ENCODE measurements at places on chromosomes 3 and 15.

DNA sequence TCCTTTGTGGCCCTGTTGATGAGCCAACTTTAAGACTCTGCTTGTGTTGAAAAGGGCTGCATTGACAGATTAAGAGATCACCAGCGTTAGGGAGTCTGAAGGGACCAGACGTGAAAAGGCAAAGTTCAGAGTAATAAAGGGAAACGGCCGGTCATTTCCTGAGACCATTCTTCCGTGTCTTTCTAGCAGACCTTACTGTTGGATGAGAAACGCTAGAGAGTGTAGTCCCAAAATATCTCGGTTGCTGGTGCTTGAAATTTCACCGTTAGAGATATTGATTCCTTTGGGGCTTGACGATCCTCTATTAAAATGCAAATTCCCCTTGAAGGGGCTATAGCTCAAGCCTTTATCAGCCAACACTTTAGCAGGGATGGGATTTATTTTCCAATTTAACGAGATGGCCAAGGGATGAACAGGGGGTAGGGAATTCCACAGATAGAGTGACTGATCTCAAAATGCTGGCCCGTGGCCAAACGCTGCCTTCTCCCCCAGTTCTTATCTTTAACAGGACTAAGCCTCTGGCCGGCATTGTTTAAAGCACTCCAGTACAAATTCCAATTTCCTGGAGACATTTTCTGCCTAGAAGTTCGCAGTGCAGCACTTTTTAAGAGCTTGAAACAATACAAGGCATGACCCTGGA is 250.4 kb downstream of the TJP1 start:
- no peak for DNase-seq

DNA sequence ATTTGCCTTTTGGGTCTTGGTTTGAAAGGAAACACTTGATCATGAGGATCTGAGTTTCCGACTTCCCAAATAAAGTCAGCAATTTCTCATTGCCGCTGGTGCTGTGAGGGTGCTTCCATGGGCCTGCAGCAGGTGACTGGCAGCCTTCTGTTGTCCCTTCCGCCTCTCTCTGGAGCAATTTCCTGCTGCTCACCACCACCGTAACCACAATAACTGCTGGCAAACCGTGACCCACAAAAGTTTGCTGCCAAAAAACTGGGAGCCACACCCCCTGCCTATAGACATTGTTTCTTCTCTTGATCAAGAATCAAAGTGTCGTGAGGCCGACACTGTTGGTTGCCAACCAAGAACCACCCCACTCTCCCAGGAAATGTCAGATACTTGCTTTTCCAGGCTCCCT is 164.0 kb downstream of the NR2F2 start:
- DNase-seq, result no peak

DNA sequence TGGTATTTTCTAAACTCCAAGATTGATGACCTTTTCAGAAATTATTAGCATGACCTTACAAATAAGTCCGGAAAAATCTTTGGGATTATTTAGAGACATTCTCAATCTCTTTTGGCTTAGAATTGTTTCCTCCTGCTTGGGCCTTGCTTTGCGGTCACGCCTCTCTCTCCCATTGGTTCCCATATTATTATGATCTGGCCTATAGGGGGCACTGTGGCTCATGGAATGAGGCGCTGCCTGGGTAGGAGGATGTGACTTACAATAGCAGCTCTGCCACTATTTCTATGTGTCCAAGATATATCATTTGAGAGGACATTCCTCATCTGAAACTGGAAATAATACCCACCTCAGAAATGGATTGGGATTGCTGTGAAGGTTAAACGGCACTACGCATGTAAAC is 464.9 kb downstream of the MFSD1 start:
- DNase-seq, result no peak

DNA sequence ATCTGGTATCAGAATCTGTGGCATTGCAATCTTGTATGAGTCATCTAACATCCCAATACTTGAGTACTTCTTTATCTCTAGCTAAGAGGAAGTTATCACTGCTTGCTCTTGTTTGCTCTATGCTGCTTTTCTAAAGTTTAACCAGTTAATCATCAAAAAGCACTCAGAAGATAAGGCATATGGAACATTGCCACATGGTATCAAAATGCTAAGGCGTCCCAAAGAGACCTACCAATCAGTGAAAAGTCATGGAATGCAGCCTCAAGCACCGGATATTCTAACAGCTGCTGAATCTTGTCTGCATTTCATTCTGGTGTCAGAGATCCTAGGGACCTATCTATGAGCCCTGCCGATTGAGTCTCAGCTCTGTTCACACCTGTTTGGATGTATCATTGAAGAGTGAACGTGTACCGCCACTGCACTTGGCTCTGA is 192.8 kb downstream of the ARPP21 start:
- no peak for DNase-seq

GRCh38 chr3:31055757-31056156 is 161.3 kb upstream of the GADL1 start:
- DNase-seq, result no peak

DNA sequence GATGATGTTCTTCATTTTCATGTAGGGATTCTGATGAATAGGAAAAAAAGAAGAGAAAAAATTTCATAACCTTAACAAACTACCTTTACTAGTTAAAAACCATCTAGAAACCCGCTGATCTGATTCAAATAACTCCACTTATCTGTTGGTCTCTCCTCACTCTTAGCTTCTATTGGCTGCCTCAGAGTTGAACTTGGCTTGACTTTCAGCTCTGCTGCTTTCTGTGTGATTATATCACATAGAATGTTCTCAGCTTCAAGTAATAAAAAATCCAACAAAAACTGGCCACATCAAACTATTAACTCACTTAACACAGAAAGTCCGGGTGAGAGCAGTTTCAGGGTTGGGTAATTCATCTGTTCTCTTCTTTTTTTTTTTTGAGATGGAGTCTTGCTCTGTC is 126.8 kb upstream of the RASGRP1 start:
- DNase-seq, result no peak

GRCh38 chr15:51121118-51121517 is 26.4 kb upstream of the TNFAIP8L3 start:
- DNase-seq, result no peak

DNA sequence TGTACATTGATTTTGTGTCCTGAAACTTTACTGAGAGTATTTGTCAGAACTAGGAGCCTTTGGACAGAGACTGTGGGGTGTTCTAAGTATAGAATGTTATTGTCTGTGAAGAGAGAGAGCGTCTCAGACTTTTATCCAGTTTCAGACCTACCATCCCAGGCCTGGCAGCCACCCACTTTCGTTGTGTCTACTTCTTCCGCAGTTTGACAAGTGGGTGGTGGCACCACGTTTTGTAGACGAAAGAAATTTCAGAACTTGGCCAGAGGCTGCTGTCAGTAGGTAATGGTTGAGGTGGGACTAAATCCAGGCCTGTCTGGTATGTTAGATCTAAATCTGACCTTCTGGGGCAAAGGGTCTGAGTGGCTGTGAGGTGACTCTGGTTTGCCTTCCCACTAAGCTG is 13.4 kb upstream of the TRAK1 start:
- DNase-seq, result no peak

- no peak for DNase-seq
These were observed 872 bp downstream of the DLEC1 start for GRCh38 chr3:38039899-38040261.

DNA sequence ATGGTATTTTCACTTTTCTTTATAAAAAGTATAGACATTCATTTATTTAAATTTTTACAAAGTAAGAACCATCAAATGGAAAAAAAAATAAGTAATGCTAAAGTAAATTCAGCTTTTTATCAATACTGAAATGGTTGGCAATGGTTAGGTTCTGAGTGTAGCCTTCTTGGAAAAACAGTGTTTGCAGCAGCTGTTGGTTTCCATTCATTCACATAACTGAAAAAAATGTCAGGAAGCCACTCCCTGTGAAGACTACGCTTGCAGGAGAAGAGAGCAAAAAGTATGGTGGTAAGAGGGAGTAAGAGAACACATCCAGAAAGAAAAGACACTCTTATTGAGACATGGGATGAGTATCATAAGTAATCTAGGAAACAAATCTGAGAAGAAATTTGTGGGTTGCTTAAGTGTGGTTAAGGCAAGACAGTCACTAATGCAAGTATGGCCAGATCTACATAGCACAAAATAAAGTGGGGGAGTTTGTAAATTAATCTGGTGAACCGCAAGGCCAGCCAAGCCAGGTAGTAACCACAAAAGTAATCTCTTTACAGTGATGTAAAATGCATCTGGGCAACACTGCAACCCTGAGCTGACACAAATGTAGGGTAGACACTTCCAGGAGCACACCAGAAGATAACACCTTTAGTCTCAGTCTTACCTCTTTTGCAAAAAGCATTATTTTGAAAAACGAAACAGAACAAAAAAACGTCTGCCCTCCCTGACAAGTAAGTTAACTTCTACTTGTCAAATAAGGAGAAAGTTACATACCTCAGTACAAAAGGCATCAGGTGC is 133.7 kb downstream of the IGSF11 start:
- DNase-seq, result no peak

DNA sequence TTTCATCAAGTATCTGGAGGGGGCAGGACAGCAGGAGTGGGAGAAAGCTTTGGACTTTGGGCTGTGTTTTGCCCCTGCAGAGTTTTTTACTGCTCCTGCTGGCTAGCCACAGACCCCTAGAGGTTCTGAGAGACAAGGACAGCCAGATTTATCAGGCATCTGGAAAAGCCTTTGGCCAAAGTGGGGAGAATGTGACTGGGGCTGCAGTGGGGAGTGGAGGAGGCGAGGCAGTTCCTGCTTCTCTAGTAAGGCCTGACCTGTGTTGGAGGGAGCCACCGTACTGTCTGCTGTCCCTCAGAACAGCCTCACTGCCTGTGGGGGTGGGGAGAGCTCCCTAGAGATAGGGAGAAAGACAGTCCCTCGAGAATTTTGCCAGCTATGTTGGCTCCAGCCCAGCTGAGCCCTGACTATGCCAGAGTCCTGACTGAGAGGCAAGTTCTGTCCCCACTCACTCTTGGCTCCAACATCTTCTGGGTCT is 2.2 kb downstream of the ALPK3 start:
- no peak for DNase-seq

DNA sequence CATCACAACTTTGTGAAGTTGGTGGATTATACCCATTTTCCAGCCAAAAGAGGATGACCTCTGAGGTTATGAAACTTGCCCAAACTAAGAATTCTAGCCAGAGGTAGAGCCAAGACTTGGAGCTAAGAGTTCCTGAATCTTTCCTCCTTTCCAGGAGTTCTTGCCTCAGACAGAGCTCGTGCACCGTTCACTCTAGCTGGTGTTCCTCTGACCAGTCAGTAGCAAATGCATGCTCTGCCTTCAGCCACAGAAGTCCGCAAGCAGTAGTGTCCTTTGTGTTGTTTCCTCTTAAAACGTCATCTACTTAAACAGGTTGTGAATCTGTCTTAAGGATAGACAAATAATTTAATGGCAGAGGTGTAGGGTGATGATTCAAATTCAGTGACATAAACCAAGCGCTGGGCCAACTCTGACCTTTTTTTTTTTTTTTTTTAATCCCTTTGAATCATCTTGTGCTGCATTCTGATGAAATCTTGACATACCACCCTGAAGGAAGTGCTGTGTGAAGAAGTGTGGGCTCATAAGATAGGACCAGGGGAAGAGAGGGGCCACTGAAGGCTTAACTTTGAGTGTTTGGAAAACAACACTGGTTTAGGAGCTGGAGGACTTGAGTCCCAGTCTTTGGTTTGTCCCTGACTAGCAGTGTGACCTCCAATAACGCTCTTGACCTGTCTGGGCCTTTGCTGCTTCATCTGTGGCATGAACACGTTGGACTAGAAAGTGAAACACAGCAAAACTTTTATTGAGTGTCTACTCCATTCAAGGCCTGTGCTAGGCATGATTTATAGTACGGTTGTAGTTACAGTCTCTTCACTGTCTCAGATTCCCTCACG is 53.4 kb downstream of the ITPR1 start:
- DNase-seq, result no peak

- DNase-seq, result peak; percentile 49
These were observed 18.8 kb downstream of the PSTPIP1 start for GRCh38 chr15:77013776-77014131.

- DNase-seq, result no peak
These were observed 36.2 kb upstream of the FLNB start for GRCh38 chr3:57971975-57972374.

DNA sequence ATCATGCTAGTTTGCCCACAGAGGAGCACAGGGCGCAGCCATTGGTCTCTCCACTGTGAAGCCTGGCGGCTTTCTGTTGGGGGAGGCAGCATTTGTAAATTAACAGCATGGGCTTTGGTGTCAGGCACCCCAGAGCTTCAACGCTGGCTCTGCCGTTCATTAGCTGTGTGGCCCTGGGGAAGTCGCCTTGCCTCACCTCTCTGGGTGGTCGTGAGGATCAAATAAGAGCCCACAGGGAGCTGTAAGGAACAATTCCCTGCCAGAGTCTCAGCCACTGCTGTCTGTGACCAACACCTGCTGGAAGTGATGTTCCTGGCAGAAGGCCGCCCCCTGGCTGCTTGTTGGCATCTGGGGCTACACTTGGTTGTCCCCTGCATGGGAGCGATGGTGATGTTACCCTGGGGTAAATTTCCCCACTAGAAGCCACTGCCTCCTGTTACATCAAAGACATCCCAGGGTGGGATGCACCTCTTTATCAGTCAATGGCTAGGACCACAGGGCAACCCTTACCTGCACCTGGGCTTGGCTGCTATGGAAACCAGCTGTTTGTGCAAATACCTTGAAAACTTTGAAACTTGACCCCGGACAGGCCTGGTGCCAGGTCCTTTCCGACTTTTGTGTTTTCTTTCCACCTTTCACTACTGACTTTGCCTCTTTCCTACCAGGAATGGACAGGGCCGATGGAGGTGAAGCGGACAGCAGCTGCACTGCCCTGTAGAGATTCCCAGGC is 36.9 kb downstream of the DNASE1L3 start:
- no peak for DNase-seq

DNA sequence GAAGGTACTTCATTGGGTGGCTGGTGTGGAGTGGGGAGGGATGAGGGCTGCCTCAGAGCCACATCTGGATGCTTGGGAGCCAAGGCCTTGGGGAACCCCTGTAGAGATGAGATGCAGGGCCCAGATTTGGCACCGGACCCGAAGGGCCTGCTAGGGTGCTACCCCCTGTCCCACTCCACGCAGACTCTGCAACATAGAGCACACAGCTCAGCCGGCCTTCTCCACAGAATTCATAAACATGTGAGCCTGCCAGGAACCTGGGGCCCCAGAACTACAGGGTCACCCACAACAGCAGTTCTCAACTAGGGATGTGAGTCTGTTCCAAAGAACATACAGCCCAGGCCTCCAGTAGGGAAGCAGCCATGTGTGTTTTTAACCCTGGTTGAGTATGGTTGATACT is 62.8 kb downstream of the LRIG1 start:
- DNase-seq, result no peak

DNA sequence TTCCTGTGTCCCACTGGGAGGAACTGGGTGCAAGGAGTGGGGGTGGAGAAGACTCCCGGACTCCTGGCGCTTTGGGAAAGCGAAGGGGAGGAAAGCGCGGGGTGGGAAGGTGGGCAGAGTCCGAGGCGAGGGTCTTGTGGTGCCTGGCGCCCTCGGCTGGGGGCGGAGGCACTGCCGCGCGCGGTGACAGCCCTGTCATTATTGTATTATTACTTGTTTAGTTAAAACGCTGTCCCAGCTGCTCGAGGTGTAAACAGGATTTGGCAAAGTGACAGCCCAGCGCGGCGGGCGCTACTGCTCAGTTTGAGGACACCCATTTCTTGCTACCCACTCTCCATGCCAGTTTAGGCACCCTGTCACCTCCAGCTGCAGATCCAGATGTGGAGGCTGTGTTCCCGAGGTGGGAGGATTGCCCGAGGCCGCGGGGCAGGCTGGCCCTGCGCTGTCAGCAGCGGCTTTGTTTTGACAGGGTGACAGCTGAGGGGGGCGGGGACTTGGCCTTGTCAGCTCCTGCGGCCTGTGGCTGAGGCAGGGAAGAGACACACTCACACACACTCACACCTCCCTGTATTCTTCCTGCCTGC is 1.0 kb downstream of the KAT2B start:
- DNase-seq, result peak; percentile 16
